ENCODE measurements at places on chromosomes 16 and 17.

GRCh38 chr17:72397687-72398086, 276.9 kb downstream of the SOX9 start:
- no peak for DNase-seq

GRCh38 chr16:78704416-78704815, 605.0 kb downstream of the WWOX start:
- DNase-seq = no peak

GRCh38 chr16:12511708-12512107, 292.0 kb downstream of the CPPED1 start:
- DNase-seq = no peak

DNA sequence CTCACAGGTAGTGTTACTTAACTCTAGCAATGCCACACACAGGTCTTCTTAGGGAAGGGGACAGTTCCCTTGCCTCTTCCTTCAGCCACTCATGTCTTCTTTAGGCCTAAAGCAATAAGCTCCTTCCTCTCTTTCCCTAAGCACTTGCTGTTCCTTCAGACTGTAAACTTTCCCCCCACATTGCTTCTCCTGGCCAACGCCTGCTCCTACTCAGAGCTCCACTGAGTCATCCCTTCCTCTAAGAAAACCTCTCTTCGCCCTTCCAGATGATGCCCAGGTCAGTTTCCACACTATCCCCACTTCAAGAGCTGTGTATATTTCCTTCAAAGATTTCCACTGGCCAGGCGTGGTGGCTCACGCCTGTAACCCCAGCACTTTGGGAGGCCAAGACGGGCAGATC, 12.5 kb upstream of the EPOP start:
- DNase-seq = peak; percentile 57

DNA sequence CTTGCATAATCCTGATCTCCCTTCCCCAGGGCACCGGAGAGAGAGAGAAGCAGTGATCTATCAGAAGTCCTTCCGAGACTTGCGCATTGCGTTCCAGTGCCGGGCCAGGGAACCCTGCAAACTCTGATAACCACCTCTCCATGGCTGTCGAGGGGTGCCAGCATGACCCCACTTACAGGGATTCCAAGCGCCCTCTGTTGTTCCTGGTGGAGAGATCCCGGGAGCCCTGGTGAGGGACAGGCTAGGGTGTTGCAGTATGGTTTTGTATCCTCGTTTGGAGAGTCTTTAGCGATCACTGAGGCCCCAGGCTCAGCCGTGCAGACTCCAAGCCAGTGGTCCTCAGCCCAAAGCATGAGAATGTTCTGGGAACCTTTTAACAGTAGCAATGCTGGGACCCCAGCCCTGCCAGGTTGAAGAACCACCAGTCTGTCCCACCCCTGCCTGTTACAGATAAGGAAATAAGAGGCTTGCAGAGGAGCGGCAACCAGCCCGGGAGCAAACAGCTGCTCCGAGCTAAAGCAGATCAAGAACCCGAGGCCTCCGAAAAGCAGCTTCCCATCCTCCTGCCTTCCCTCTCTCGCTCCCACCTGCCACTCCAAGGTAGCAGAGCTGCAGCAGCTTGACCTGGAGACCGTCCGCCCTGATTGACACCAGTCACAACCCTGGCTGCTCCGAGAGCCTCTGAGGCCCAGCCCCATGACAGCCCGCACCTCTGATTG, 150.3 kb upstream of the RPL38 start:
- no peak for DNase-seq

GRCh38 chr16:81634380-81635062, 144.6 kb upstream of the PLCG2 start:
- DNase-seq = no peak

DNA sequence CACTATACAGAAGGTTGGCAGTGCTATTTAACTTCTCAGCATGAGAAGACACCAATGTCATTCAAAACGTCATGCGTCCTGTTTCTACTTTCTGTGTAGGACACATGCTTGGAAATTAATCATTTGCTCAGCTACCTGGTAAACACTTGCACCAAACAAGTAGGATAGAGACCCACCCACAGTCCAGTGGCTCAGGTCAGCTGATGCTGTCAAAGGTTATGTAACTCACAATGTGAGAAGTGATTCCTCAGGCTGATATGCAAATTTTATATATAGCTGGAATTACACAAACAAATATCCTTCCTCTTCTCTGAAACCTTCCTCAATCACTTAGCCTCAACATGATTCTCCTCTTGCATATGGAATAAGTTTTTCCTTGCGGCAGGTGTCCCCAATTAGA, 59.6 kb downstream of the ZZEF1 start:
- DNase-seq = no peak

DNA sequence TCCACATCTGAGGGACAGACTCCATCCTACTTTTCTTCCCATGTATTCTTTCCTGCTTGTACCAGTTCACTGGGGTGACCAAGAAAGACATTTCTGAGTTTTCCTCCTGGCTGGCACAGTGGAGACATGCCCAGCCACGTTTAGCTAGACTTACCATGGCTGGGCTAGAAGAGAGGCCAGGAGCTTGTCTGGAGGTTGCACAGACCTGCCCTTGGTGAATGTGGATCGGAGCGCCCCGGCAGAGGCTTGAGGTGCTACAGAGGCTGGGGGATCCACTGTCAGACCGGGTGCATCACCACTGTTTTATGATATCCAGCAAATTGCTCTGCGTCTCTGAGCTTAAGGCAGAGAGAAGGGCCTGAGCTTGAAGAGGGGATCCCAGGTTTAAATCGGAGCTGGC, 3.5 kb downstream of the IL4R start:
- DNase-seq = peak; percentile 93

- no peak for DNase-seq
Observed at GRCh38 chr16:69407702-69408323, 16.6 kb upstream of the CYB5B start.

- DNase-seq = peak; percentile 78
Observed at GRCh38 chr16:23504076-23504452, 6.2 kb downstream of the GGA2 start.

DNA sequence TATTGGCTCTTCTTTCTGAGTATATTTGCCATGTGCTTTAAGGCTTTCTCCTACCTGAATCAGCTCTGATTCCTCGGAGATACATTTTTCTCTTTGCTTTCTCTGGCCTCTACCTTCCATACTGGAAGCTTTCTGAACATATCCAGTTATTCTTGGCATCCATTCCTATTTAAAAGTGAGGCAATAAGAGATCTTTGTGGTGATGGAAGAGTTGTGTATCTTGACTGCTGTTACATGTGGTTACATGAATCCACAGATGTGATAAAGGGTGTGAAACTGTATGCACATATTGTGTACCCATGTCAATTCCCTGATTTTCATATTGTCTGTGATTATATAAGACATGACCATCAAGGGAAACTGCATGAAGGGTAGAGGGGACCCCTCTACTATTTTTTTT, 24.4 kb downstream of the UBE2O start:
- DNase-seq = no peak

GRCh38 chr17:33366960-33367359, 73.9 kb upstream of the ASIC2 start:
- no peak for DNase-seq

DNA sequence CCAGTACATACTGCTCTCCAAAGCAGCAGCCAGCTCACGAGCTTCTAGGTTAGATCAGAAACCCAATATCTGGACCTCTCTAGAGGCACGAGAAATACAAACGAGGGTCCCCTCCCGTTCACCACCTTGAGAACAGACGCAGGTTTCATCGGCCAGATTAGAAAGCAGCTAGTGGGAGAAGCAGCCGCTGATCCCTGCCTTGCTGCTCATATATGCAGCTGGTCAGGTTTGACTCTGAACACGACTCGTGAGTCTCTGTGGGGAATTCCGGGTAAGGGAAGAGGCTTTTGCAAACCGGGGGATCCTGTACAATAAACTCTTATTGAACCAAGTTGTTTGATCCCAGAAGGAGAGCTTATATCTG, 1.6 kb downstream of the VAT1L start:
- DNase-seq = no peak

DNA sequence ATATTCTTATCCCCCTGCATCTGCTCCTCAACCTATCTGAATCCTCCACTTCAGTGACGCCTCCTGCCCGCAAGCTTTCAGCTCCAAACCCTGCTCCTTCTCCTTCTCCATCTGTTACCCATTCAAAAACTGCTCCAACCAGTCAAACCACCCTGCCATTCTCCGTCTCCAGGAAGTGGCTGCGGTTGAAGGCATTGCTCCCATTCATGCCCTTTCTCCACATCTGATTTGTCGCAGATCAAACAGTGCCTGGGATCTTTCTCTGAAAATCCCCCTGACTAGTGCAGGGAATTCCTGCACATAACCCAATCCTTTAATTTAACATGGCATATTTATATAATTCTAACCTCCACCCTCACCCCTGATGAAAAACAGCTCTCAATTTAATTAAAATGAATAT, 56.3 kb downstream of the SLFN5 start:
- DNase-seq = peak; percentile 87

GRCh38 chr17:17090642-17091103, 48.4 kb downstream of the MPRIP start:
- peak; percentile 59 for DNase-seq

GRCh38 chr16:86771506-86772460, 193.4 kb downstream of the FOXL1 start:
- no peak for DNase-seq

GRCh38 chr17:74123866-74124444, 79.5 kb upstream of the RPL38 start:
- no peak for DNase-seq

DNA sequence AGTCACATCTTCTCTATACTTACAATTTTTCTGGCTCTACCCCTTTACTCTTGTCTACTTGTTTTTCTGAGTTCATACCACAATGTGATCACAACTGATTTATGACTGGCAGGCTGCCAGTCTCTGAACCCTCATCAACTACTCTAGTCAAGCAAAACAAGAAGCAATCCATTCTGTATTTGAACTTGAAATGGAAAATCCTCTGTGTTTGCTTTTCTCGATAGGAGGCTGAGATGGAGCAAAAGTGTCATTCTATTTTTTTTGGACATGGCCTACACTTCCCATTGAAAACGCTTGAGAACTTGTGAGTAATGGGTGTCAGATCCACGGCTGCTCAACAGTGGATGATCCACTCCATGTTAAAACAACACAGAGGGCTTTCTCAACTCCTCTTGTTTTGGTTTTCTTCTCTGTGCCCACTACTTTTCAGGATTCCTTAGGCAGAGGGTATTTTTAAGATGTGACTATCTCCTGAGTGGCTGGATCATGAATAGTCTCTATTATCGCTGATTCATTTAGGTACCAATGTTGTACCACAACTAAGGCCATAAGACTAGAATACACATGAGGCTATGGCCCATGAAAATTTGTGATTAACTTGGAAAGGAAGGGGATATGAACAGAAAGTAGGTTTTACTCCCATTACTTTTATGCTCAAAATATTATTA, 11.7 kb downstream of the TMEM100 start:
- DNase-seq = no peak

DNA sequence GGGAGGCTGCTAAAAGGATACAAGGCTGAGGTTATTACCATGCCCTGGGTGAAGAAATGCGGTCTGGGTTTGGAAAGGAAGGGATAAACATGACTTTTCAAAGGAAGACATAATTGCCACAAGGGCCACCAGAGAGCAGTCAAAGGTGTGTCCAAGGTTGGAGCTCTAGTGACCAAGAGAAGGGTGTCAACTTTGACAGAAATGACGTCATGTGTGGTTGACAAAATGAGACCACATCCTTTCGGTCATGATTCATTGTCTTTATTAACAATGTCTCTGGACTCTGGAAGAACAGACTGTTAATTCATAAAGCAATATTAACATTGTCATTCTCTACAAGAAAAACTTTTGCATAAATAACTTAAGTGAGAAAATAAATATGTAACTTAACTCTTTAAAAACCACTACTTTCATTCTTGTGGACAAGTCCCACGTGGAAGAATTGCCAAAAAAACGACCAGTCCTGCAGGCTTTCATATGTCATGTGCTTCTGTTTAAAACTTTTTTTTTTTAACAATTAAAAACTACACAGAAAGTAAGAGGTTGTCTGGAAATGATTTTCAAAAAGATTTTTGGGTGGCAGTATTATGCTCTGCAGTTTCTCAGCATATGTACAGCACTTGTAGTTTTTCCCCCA, 5.0 kb downstream of the SOST start:
- DNase-seq = peak; percentile 41

GRCh38 chr16:63129411-63130125, 1093.3 kb upstream of the CDH8 start:
- no peak for DNase-seq

GRCh38 chr17:33955461-33955860, 299.6 kb upstream of the CCL2 start:
- DNase-seq = no peak

- DNase-seq = no peak
Observed at GRCh38 chr16:16163109-16163508, 60.2 kb downstream of the ABCC6 start.

- no peak for DNase-seq
Observed at GRCh38 chr17:74592087-74592990, at the start of gene CD300LD. TSS of gene CD300LD (minus strand) at chr17:74592283. CDS start at chr17:74592202, 81 bp downstream.

DNA sequence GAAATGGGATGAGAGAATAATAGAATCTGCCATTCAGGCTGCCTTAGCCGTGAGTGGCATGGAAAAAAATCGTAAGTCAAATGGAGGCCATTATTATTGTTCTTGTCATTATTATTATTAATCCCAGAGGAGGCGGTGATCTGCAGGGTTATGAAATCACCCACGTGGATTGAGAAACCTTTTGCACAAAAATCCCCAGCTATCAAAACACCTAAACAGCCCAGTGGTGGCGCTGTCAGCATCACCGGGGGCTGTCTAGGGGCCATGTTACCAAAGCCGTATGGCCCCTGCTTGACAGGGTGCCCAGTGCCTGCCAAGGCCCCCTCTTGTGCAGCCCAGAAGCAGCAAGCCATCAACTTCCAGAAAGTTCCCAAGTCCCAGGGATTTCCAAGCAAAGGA, 25.2 kb downstream of the CNGB1 start:
- DNase-seq = peak; percentile 33

DNA sequence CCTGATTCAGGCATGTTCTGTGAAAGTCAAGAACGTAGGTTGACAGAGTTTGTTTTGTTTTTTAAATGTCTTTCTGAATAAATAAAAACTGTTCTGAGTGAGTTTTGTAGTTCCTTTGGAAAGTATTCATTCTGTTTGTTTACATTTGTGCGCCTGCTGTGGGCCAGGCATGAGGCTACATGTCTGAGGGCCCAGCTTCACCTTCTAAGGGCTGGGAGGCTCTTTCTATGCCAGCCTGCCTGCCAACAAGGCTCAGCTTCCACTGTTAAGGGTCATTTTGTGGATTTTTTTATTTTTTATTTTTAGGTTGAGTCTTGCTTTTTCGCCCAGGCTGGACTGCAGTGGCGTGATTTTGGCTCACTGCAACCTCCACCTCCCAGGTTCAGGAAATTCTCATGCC, 6.1 kb downstream of the WWOX start:
- DNase-seq = peak; percentile 69

DNA sequence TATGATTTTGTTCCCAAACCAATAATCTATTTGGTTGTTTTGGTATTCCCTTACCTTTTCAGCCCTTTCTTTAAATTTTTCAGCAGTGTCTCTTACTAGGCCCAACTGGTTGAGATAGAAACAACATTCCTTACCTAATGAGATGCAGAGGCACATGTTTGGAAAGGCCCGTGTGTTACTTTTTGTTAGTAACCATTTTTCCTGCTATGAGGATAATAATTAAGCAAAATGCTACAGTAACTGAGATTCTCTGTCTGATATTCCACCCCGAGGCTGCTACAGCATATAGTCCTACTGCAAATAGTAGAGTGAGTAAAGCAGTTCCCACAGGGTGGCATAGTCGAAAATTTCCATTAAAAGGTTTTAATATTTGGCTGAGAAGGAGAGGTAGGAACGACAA, 10.0 kb upstream of the B4GALNT2 start:
- no peak for DNase-seq

GRCh38 chr16:49489686-49490320, 116.2 kb downstream of the C16orf78 start:
- DNase-seq = no peak
